ENCODE measurements at places on chromosomes 16 and 17. TPM values are rescaled to one million over a fixed set of nuclear protein-coding genes. Genes with fewer than 3 reads are reported as not detected.
A peak's percentile ranks its signal among the peaks of the same experiment; 100 is the strongest.

DNA sequence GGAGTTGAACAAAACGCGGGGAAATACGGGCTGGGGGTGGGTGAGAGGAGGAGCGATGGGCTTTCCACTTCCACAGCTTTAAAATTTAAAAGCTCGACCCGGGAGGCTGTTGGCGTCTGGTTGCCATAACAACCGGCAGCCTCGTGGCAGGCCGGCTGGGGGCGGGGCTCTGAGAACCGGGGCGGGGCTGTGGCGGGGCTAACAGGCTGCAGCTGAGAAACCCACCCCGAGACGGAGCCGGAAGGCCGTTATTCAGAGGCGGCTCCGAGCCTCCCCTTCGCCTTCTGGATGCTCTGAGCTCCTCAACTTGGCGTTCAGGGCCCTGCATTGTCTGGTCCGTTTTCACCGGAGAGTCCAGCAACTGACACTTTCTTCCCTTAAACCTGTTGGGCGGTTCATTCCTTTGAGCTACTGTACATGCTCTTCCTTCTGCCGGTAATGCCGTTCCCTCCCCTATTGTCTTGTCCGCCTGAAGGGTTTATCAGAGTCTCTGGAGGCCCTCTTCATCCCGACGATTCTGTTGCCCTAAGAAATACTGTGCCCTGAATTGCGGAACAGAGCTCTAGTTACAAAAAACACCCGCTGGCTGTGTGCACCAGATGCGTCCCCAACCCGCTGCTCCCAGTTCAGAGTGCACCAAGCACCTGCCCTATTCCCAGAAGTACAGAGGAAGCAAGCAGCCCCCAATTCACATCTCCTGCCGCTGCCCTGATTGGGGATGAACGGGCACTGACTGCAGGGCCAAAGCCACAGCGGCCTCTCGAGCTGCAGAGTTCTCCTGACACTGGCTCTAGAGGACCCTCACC is 596 bp downstream of the DNAAF8 start:
- peak; percentile 52 for DNase-seq

GRCh38 chr17:66904760-66905624 is 59.5 kb upstream of the CACNG4 start:
- peak; percentile 43 for DNase-seq

DNA sequence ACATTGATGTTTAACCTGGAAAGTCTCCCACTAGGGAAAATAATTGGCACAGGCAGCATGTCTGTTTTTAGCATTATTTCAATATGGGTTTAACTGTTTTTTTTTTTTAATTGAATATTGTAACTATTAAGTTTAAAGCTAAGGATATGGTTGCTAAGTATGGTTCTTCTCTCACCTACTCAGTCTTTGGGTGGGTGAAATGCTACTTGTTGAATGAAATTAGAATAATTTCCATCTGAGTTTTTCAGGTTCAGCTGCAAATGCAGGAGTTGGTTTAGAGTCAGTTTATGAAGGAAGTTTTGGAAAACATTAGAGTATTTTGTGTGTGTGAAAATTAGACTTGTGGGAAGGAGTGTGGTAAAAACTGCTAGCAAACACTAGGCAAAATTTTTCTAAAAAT is 93.5 kb downstream of the PRKCA start:
- DNase-seq, result no peak

DNA sequence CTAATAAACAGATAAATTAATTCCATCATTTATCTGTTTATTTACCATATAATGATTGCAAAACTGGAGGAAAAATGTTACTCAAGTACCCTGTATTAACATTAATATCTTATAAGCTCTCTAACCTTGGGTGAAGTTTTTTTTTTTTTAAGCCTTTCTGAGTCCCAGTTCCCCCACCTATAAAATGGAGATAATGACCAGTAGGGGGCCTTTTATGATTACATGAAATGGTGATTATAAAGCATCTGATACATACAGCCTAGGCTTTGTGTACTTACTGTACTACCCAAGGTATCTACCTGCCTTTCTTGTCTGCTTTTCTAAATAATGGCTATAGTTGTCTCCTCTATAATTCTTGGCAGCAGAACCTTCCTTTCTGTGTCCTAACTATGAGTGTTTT is 22.6 kb downstream of the LRRC36 start:
- DNase-seq, result no peak

DNA sequence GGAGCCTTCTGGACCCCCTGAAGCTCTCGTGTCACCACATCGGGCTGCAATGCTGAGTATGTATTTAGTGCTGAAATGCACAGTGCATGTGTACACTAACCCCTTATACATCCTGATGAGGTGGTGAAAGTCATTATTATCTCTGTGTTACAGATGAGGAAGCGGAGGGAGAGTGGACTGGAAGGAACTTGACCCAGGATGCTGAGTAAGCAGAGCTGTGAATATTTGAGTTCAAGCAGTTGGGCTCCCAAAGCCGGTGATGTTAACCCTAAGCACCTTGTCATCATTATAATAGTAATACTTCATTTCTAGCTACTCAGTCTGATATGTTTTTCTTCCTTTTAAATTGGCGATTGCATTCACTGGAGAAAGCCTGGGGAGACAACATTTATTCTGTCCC is 25.9 kb upstream of the NKD1 start:
- DNase-seq, result no peak

The KIF18B gene
- total RNA-seq, result 4.5 TPM

The EDC4 gene
- total RNA-seq, result 28.3 TPM

The NTN1 gene
- total RNA-seq, result 0.88 TPM
